ENCODE measurements at places on chromosomes 3 and 15.

DNA sequence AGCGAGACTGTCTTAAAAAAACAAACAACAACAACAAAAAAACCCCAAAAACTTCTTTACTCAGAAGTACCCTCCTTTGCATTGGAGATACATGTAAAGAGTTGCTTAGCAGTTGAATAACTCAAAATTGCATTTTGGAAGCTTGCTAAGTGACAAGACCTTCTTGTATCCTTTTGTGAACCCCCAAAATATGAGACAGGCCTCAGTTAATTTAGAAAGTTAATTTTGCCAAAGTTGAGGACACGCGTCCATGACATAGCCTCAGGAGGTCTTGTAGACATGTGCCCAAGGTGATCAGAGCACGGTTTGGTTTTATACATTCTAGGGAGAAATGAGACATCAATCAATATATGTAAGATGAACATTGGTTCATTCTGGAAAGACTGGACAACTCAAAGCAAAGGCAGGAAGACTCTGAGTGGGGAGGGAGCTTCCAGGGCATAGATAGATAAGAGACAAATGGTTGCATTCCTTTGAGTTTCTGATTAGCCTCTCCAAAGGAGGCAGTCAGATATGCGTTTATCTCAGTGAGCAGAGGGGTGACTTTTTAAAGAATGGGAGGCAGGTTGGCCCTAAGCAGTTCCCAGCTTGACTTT is 1.7 kb upstream of the ARF4 start:
- no peak for DNase-seq

DNA sequence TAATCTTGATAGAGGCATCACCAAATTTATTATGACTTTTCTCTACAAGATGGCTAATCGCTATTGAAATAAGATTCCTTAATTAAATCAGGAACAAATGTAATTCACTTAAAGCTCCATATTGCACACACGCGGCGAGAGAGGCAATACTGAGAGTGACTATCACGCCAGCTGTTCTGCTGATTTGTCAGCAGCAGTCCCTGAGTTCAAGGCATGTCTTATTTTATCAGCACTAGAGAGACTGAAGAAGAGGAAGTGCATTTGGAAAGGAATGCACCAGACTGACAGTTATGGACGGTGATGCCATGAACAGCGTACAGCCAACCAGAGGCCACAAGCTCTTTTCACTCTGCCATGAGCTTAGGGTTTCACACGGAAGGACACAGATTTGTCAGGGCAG is 83.6 kb upstream of the SLCO3A1 start:
- no peak for DNase-seq

DNA sequence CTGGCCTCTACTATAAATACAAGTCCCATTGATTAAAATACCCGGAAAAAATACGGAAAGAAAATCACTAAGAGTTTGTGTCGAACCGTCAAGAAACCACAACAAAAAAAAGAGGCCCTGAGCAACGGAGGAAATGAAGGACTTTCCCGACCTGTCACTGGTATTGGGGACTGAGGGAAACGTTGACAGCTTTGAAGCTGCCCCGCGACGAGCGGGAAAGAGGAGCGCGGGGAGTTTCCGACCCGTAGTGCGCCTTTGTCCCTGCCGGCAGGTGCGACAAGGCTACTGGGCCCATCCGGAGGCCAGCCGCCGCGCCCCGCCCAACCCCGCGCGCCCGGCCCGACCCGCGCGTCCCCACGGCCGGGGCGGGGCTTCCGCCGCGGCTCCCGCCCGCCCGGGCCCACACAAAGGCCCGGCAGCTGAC is 416 bp downstream of the PBRM1 start:
- no peak for DNase-seq

- no peak for DNase-seq
These were observed 36.1 kb downstream of the MYO5C start for GRCh38 chr15:52259503-52259902.

DNA sequence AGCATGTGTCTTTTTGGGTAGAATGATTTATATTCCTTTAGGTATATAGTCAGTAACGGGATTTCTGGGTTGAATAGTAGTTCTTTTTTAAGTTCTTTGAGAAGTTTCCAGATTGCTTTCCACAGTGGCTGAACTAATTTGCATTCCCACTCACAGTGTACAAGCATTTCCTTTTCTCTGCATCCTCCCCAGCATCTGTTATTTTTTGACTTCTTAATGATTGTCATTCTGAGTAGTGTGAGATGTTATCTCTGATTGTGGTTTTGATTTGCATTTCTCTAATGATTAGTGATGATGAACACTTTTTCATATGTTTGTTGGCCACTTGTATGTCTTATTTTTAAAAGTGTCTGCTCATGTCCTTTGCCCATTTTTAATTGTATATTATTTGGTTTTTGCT is 337.6 kb downstream of the EFHB start:
- no peak for DNase-seq

GRCh38 chr3:24185738-24186384 is 240.8 kb downstream of the NR1D2 start:
- peak; percentile 71 for DNase-seq

- peak; percentile 50 for DNase-seq
These were observed 1.8 kb upstream of the ZSCAN2 start for GRCh38 chr15:84598993-84599392.

- peak; percentile 73 for DNase-seq
These were observed 62.9 kb downstream of the FBN1 start for GRCh38 chr15:48582452-48583247.

- no peak for DNase-seq
These were observed 43.2 kb upstream of the SMAD6 start for GRCh38 chr15:66658855-66659254.

DNA sequence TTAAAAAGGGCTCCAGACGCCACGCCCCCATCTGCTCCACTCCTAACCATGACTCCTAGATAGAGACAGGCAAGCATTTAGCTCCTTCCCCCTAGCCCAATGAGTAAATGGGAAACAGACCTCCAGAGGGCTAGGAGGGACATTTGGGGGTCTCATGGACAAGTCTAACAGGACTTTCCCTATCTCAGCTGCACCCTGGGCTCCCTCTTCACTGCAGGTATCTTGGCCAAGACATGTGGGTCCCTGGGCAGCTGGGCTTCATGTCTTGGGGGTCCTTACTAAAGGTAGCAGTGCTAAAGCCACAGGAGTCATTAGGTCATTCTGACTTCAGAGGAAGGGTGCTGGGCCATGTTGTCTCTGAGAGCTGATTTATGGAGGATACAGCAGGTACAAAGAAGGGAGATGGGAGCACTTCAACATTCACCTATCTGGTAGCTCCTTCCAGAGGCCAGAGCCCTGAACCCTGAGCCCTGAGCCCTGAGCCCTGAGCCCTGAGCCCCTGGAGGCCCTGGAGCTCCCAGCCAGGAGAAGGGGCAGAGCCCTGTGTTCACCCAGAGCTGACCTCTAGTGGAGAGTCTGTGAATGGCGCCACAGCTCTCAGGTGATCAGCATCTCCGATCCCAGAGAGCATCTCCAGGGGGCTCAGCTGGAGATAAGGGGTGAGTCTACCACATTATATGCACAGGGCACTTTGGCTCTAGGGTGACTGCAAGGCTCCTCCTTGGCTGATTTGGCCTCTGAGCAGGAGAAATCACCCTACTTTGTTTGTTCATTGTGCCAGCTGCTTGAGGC is 40.1 kb upstream of the EPHB1 start:
- no peak for DNase-seq

GRCh38 chr15:37261685-37262084 is 161.3 kb upstream of the MEIS2 start:
- no peak for DNase-seq

GRCh38 chr15:74235962-74236361 is at the start of gene CCDC33:
CCDC33 (plus strand) TSS chr15:74236326; CDS start chr15:74236720, 394 bp downstream.
- no peak for DNase-seq

DNA sequence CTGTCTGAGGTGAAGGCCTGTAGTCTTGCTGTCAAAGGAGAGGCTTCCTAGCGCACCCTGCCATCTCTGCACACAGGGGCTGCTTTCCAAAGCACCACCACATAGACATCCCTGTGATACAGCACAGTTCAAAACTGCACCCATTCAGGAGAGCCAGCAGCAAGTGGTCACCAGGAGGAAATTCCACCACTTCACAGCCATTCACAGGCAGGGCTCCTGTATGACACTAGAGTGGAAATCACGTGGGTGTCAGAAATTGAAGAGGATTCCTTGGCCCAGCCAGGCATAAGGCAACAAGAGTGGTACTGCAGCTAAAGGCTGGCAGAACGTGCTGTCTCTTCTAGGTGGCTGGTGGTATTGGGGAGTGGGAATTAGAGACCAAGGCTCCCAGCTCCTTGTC is 102.8 kb downstream of the RFTN1 start:
- no peak for DNase-seq

DNA sequence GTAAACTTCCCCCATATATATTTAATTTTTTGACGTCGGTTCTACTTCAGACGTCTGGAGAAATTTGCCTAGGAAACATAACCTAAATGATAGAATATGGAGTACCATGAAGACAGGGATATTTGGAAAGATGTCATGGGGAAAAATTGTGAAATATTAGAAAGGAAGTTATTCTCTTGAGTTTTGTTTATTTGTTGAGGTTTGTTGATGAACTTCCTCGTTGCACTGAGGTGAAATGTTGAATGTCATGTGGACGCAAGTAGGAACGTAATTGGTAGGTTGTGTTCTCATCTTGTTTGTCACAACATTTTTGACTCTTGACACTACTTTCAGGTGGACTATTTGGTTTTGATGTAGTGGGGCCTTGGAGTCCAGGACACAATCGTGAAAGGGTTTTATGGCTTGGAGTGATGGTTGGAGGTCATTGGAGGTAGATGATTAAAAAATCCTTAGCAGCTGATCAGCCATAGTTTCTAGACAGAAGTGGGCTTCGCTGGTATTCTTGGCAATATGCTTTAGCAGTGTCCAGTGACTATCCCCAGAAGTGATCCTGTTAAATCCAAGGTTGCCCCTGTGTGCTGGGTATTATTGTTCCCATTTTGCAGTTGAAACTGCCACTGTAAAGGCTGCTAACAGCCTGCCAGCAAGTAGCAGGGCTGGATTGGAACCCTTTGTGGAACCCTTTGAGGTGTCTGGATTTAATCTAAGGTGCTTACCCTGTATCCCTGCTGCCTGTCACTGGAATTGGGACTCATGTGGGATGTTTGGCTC is 1.5 kb downstream of the ABHD5 start:
- DNase-seq, result no peak

DNA sequence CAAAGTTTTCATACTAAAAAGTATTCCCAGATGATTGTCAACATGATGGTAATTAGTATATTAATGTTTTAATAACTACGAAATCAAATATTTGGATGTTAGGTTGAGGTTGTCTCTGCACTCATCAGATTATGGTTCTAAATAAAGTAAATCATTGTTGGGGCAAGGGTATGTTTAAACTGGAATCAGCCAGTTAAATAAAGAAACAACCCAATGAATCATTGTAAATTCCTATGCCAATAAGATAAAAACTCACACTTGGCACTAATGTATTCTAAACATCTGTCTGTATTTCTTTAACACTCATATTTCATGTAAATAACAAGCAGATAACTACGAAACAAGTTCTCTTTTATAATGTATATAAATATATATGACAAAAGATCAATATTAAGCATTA is 92.7 kb downstream of the PEAK1 start:
- DNase-seq, result no peak

DNA sequence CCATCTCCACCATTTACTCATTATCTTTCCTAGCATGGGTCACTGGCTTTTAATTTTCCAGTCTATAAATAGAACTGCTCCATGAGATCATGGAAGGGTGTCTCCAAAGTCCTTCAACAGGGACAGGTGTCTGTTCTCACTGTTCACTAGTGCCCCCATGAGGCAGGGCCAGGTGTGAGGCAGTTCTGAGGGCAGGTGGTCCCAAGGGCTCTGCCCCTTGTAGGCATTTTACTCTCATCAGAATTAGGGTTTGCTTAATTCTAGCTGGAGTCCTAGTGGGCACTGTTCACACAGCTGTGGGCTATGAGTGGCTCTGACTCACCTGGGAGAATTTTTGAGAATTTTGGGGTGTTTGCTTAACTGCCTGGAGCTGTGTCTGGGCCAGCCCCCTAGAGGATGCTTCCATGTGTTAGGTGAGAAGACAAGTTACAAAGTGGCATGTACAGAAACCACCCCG is 248.0 kb upstream of the LYSMD4 start:
- DNase-seq, result no peak

DNA sequence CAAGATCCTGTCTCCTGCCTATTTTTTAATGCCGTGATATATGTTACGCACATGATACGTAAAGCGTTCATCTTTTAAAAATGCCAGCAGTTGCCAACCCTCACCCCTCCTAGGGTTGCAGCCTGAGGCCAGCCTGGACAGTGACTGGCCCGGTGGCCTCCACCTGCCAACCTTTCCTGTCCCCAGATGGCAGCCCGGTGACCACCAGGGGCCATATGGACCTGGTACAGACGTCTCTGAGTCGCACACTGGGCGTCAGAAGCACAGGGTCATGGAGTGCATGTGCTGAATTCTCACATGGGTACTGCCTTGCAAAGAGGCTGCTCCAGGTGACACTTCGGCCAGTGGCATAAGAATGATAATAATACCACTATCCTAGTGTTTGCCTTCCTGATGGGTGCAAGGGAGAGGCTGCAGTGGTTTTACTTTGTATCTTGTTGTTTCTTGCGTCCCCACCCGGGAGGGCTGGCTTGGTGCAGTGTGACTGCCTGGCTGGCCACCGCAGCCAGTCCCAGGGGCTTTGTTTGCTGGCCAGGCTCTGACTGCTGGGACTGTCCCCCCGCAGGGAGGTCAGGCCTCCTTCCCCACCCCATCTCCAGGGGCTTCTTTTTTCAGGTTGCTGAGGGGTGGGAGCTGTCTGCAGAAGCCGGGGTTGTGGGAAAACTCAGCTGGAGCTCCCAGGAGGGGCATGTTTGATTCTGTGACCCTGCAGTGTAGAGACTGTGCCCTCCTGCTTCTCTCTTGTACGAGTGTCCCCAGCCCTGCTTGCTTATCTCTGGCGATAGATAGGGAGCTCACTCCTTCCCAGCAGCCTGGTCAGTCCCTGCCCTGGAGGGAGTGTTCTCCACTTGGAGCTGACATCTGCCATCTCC is 16.9 kb downstream of the FBLN2 start:
- no peak for DNase-seq

GRCh38 chr3:88005066-88005465 is 53.7 kb downstream of the CGGBP1 start:
- DNase-seq, result peak; percentile 12

- DNase-seq, result no peak
These were observed 61.3 kb upstream of the RAB6B start for GRCh38 chr3:133956982-133957381.

DNA sequence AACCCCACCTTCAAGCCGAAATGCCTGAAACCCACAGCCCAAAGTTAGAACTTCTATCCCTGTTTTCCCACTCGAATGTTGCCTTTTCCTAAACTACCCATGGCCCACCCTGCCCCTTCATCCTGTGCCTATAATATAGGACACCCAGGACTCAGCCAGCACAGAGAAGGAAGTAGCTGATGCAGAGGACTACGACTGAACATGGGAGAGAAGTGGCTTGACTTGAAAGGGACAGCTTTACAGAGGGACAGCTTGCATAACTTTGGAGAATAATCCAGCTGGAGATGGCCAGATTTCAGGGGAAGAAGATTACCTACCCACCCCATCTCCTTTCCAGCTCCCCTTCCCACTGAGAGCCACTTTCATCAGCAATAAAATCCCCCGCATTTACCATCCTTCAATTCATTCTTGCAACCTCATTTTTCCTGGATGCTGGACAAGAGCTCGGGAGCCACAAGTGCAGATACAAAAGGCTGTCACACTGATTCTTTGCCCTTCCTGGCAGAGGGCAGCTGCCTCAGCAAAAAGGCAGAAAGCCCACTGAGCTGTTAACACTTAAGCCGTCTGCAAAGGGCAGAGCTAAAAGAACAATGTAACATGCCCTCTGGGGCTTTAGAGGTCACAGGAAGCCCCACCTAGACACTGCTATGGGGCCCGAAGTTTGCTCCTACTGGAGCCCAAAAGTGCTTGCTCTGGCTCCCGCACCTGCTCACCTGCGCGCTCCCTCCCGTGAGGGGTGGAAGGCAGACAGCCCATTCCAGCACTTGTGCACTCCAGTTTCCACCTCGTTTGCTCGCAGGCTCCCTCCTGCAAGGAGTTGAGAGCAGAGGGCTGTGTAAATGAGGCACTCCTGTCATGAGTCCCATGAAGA is 224.0 kb downstream of the TBC1D5 start:
- DNase-seq, result no peak
